Omental fat pad (tissue), 4 donors: ENCODE measurements at places on chromosomes 4 and X.

- DNase-seq, result no peak
These were observed 33.9 kb upstream of the HPF1 start for GRCh38 chr4:169791527-169792156.

- no peak for DNase-seq
These were observed 133.3 kb upstream of the PJA1 start for GRCh38 chrX:69298466-69299140.

DNA sequence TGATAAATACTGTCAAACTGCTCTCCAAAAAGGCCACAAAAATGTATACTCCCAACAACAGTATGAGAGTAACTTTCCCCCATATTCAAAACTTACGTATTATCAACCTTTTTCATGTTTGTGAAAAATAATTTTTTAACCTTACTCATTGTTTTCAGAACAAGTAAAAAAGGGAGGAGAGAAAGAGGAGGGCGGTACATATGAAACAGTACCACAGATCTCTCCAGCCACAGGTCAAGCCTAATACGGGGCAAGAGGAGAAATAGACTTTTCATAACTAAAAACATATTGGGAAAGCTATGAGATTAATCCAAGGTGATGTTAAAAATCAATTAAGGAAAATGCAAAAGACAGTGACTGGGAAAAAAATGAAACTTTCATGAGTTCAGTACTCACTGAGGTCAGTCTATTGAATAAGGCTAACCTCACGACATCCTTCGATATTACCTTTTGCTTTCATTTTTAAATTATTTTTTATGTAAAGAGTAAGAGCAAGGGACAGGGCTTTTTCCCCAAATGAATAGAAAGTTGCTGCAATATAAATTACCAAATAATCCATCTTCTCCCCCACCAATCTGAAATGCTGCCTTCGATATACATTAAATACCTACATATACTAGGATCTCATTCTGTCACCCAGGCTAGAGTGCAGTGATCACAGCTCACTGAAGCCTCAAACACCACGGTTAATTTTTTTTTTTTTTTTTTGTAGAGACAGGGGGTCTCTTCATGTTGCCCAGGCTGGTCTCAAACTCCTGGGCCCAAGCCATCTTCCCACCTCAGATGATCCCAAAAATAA, 25.3 kb downstream of the FBXW7 start:
- DNase-seq, result no peak

- DNase-seq, result no peak
These were observed 126.5 kb downstream of the SLIT2 start for GRCh38 chr4:20378181-20378580.

GRCh38 chr4:73734530-73735001, 5.8 kb upstream of the CXCL8 start:
- no peak for DNase-seq

GRCh38 chrX:103846386-103846785, 14.3 kb upstream of the RAB9B start:
- DNase-seq, result no peak

- no peak for DNase-seq
These were observed 73.5 kb downstream of the WDR19 start for GRCh38 chr4:39255871-39256270.

- no peak for DNase-seq
These were observed 210.7 kb upstream of the LDB2 start for GRCh38 chr4:17109126-17109525.

DNA sequence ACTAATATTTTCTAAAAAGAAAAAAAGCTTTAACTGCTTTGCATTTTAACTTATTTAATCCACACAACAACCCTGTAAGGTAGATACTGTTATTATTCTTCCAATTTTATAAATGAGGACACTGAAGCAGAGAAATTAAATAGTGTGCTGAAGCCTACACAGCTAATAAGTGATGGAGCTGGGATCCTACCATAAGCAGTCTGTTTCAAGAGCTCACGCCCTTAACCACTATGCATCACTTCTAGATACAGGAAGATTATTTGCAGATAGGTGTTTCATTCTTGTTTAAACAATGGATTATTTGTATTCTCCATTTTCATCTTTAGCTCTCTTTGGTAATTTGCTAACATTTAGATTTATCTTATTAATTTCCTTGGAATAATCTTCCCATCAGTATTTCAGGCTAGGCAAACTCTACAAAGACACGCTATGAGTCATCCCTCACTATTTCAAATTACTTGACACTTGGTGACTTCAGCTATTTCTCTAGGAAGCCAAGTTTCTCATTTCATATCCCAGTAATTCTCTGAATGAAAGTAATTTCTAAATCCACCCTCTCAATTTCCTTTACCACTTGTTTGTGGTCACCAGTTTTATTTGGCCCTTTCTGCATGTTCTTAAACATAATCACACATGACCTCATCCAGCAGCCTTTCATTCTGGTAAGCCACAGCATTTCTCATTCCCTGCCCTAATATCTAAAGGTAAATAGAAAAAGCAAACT, 67.3 kb downstream of the ASB9 start:
- no peak for DNase-seq

- DNase-seq, result no peak
These were observed 628.8 kb downstream of the ADGRL3 start for GRCh38 chr4:61828960-61829359.

DNA sequence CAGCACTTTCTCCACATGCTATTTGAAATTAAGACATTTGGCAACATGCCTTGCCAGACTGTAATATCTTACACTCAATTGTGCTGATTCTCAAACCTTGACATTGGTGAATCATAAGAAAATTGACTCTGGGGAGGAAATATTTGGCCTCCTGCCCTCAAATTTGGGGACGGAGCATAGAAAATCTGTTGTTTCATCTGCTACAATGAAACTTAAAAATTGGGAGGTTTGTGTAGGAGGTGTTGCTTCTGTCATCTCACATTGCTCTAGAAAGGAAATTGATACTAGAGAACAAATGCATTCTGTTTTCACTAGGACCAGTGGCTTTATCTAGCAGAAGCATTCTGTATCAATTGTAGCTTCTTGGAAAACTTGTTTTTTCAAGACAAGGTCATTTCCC, 5.3 kb downstream of the OCRL start:
- no peak for DNase-seq

DNA sequence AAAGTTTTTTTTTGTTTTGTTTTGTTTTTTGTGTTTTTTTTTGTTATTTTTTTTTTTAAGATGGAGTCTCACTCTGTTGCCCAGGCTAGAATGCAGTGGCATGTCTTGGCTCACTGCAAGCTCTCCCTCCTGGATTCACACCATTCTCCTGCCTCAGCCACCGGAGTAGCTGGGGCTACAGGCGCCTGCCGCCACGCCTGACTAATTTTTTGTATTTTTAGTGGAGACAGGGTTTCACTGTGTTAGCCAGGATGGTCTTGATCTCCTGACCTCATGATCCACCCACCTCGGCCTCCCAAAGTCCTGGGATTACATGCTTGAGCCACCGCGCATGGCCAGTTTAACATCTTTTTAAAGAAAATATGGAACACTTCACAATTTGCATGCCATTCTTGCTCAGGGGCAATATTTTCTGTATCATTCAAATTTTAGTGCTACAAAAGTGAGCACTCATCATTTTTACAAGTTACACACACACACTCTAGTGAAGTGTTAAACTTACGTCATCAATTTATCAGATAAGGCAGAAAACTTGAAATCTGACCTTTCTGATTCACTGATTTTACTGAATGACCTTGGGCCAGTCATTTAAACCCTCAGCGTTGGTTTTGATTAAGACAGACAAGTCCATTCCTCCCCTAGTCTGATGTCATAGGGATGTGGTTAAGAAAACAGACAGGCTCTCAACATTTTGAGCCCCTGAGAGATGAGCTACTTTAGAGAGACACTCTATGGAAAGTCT, 61.2 kb downstream of the TRIM2 start:
- DNase-seq, result no peak

DNA sequence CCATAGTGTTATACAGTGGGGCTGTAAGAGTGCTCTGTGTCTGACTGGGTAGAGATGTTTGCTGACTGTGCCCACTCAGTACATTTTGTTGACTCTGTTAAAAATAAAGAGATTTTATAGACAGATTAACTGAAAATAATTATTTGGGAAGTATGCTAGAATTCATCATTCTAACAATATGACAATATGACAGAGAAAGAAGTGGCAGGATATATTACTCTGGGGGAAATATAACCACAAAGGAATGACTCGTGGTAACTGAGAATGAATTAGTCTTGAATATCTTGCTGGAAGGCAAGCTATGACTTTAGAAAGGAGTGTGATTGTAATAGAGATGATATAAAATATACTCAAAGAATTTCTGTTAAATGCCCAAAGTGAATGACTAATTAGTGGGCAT, 46.8 kb downstream of the TMEM165 start:
- DNase-seq, result no peak

DNA sequence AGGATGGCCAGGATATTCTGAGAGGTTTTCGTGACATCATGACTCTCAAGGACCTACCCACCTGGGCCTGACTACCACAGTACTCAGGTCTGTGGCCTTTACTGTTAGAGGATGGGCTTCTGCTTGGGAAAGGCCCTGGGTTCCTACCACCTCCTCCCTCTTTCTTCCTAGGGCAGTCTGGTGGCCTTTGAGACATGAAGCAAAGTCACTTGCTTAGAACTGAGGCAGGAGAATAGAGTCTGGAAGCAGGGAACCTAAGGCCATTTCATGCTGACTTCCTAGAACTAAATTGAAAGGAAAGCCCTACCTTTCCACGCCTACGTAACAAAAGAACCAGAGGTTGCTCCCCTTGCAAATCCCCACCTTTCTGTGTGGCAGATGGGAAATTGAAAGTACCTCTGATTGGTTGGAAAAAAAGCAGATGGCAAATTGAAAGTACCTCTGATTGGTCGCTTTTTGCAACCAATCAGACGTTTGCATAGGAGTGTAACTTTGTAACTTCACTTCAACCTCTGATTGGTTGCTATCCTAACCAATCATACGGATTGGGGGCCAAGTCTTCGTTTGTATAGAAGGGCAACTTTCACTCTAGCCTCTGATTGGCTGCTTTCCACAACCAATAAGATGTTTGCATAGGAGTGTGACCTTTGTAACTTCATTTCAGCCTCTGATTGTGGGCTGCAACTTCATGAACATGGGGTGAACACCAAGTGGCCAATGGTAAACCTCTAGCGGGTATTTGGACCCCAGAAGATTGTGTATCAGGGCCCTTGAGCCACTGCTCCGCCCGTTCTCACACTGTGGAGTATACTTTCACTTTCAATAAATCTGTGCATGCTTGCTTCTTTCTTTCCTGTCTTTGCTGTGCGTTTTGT, 9.9 kb upstream of the AKAP14 start:
- DNase-seq, result no peak

DNA sequence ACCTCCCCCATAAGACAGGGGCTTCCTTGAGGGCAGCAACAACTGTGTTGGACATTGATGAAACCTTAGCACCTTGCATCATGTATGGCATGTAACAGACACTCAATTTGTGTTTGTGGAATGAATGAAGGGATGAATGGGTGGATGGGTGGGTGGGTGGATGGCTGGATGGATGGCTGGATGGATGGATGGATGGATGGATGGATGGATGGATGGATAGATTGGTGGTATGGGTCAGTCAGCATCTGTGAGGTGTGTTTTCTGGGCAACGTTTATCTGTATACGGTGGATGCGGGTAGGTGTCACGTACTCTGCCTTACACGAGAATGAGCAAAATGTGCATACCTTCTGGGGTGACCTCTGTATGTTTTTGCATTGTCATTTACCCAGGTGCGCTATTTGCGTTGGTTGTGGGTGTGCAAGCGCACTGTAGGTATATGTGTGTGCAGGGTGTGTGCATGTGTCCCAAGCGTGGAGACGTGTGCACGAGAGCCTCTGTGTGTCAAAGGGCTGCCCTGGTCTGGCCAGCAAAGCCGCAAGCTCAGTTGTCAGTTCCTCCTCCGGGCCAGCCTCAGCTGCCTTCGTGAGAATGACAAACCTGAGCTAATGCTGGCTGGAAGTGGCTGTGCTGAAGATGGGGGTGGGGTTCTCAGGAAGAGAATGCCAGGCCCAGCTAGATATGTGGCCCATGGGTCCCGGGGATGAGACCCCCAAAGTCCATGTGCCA, 26.5 kb downstream of the ELF4 start:
- no peak for DNase-seq

- DNase-seq, result no peak
These were observed 18.1 kb downstream of the HTRA3 start for GRCh38 chr4:8287343-8288280.
